Stomach (tissue), 19 donors: ENCODE measurements at places on chromosomes 4 and X. TPM values are rescaled to one million over a fixed set of nuclear protein-coding genes. Genes with fewer than 3 reads are reported as not detected.

The ACE2 gene
- total RNA-seq, result 1.0 TPM

GRCh38 chr4:182875453-182876405, 41.5 kb downstream of the DCTD start:
- no peak overlapping the region for H3K4me3 ChIP-seq
- peaks cover 23% of the 10 kb centered on the region for H3K36me3 ChIP-seq
- no peaks in the 10 kb centered on the region for H3K27me3 ChIP-seq
- no peak overlapping the region for H3K27ac ChIP-seq

The SLIT2 gene
- total RNA-seq, result 9.6 TPM

- DNase-seq, result peak; percentile 30
- H3K27ac ChIP-seq, result no peak overlapping the region
- no peaks in the 10 kb centered on the region for H3K27me3 ChIP-seq
- H3K36me3 ChIP-seq, result no peaks in the 10 kb centered on the region
- H3K4me3 ChIP-seq, result no peak overlapping the region
These were observed 115.0 kb upstream of the SHISA3 start for GRCh38 chr4:42282081-42282901.

DNA sequence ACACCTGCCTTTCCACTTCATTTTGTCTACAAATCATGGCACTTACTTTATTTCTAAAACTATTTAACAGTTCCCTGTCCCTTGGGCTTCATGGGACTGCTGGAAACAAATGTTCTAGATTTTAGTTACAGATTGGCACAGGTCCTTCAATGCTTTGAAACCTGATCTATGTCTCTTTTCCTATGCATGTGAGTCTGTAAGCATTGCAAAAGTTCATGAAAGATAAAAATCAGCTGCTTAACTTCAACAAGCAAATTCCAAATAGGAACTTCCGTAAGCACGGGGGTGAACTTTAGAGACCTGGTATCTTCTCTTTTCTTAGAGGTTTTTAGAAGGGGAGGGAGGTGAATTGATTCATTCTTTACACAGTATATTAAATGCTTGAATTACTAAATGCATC, 9.5 kb downstream of the LGI2 start:
- H3K36me3 ChIP-seq, result no peaks in the 10 kb centered on the region
- H3K4me1 ChIP-seq, result no peaks in the 10 kb centered on the region
- no peak for DNase-seq
- H3K4me3 ChIP-seq, result no peak overlapping the region

GRCh38 chr4:55336138-55337034, 9.7 kb upstream of the SRD5A3 start:
- H3K27me3 ChIP-seq, result no peaks in the 10 kb centered on the region
- DNase-seq, result no peak
- no peaks in the 10 kb centered on the region for H3K36me3 ChIP-seq
- H3K4me1 ChIP-seq, result no peaks in the 10 kb centered on the region
- H3K4me3 ChIP-seq, result no peak overlapping the region

GRCh38 chr4:22546299-22546698, 30.4 kb upstream of the ADGRA3 start:
- H3K36me3 ChIP-seq, result no peaks in the 10 kb centered on the region
- H3K4me1 ChIP-seq, result no peaks in the 10 kb centered on the region
- no peaks in the 10 kb centered on the region for H3K27me3 ChIP-seq
- no peak for DNase-seq
